ENCODE measurements at places on chromosomes 1 and 21.

- DNase-seq: no peak
- no peaks in the 10 kb centered on the region for H3K27me3 ChIP-seq
- no peaks in the 10 kb centered on the region for H3K4me1 ChIP-seq
- no peak overlapping the region for H3K27ac ChIP-seq
- H3K36me3 ChIP-seq: no peaks in the 10 kb centered on the region
Observed at GRCh38 chr1:98429965-98430443, 231.5 kb upstream of the SNX7 start.

DNA sequence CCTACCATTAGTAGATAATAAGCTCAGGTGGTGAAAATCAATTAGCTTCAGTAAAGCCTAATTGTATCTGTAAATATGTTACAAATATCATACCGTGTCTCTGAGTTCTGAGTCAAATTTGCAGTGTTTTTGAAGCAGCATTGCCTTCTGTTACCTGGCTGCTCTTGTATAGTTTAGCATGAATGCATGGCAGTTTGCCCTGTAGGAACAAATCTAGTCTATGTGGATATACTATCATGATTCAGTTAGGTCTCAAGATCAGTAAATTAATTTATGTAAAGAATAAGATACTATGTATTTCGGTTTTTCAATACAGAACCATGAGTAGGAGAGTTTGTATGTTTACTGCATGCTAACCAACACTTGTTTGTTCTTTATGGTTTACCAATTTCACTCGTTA lies 240.6 kb upstream of the C1orf105 start:
- no peaks in the 10 kb centered on the region for H3K27me3 ChIP-seq
- no peak overlapping the region for H3K27ac ChIP-seq
- H3K36me3 ChIP-seq: no peaks in the 10 kb centered on the region

DNA sequence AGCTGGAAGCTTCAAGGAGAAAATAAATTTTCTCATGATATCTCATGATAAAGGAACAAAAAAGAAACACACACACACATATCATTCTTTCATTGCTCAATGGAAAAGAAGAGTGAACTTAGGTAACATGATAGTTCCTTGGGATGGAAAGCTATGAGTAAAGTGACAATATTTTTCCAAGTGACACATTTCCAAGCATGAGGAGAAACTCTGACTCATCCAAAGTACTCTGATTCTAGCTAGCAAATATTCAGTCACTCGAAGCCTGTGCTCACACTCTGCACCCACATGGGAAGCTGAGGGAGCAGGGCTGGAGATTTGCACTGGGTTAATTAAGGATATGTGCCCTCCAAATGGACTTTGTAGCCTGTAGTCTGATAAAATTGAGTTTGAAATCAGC lies 222.4 kb downstream of the LRRC40 start:
- H3K4me1 ChIP-seq: no peaks in the 10 kb centered on the region
- DNase-seq: no peak
- H3K27ac ChIP-seq: no peak overlapping the region
- H3K4me3 ChIP-seq: no peak overlapping the region
- H3K27me3 ChIP-seq: no peaks in the 10 kb centered on the region

GRCh38 chr1:226697929-226698544 lies 41.0 kb downstream of the ITPKB start:
- H3K4me3 ChIP-seq: no peak overlapping the region
- H3K27ac ChIP-seq: peak overlapping the region; percentile 97
- H3K36me3 ChIP-seq: peaks cover 24% of the 10 kb centered on the region
- DNase-seq: no peak

All from activated CD4-positive, alpha-beta T cell treated with anti-CD3 and anti-CD28 coated beads for 36 hours (primary cell).